NCI-H2081 (cell line): ENCODE measurements at places on chromosomes 1 and 21.

DNA sequence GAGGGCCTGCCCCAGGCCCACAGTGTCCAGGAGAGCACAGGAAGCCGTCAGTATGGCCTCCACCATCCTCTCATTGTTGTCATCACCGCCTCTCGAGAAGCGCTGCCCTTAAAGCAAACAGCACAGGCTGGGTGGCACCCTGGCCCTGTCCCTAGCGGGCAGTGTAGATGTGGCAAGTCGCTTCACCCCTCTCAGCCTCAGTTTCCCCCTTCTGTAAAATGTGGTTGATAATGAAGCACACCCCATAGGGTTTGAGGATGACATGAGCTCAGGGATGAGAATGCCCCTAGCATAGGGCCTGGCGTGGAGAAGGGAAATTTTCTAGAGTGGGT is 13.4 kb downstream of the PLA2G2F start:
- DNase-seq: no peak

DNA sequence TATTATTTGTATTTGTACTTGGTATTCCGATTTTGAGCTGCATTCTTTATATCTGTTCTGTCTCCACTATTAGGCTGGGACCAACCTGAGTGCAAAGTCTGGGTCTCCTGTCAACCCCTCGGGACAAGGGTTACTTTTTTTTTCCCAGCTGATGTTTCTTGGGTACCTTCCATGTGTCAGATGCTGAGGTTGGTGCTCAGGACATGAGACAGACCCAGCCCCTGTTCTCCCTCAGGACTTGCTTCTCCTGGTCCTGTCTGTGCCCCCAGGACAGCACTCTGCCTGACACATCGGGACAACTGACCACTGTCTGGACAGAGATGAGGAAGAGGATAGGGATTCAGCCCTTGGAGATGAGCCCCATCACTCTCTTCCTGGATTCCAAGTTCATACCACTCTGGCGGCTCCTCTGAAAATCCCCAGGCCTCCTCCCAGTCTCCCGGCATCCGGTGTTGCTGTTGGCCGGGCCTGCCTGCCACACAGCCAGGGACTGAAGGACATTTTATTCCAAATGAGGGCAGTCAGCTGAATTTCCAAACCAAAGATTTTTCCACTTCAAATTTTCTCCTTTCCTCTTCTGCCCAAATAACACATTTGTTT is 55.6 kb upstream of the FMOD start:
- no peak for DNase-seq

GRCh38 chr1:30286988-30287839 is 436.2 kb downstream of the MATN1 start:
- DNase-seq: no peak

GRCh38 chr1:160261556-160261892 is 825 bp downstream of the DCAF8 start:
- peak; percentile 43 for DNase-seq

DNA sequence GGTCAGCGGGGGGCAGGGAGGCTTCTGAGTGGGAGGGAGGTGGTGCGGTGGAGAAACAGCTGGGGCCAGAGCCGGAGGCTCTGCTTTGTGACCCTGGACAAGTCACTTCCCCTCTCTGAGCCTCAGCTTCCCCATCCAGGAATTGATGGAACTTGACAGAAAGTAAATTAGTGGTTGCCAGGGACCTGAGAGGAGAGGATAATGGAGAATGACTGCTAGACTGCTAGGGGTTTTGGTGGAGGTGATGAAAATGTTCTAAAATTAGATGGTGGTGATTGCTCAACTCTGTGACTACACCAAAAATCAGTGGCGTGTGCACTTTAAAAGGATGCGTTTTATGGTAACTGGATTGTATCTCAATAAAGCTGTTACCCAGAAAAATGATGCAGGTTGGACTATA is 100.9 kb downstream of the ARHGEF10L start:
- no peak for DNase-seq

- no peak for DNase-seq
Observed at GRCh38 chr21:27526451-27526850, 559.6 kb upstream of the ADAMTS5 start.

- DNase-seq: no peak
Observed at GRCh38 chr1:112826217-112826944, 111.2 kb upstream of the PPM1J start.

GRCh38 chr21:36713746-36714145 is 14.8 kb downstream of the SIM2 start:
- DNase-seq: no peak

DNA sequence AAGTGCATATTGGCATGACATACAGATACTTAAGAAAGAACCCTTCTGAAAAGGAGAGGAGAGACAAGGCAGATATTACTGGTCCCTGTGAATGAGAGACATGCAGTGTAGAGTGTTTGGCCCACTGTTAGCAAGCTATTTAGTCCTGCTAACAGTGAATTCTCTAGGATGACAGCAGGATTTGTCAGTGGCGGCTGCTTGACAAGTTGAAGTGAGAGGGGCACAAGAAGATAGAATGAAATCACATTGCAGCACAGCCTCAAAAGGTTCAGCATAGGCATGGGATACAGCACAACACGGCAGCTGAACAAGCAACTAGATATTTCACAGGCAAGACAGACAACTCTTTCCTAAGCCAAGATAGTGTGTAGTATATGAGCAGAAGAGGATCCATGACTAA is 407.9 kb downstream of the PLA2G4A start:
- DNase-seq: no peak

DNA sequence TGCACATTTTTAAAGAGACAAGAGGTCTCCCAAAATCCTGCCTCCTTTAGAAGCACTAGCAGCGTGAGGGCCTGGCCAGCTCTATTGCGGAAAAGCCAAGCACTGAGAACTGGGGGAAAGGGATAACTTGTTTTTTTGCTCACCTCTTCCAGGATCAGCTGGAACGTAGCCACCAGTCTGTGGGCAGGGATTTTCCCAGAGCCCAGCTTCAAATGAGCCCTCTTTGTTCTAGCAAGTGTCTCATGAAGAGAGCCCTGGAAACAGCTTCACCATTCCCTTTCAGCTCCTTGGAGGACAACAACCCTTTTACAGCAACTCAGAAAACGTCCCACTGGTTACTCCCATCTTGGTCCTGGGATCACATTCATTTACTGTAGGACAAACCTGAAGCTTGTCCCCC is 195.4 kb downstream of the LMX1A start:
- no peak for DNase-seq
